Panc1 (cell line): ENCODE measurements at places on chromosomes 13 and 19. TPM values are rescaled to one million over a fixed set of nuclear protein-coding genes. Genes with fewer than 3 reads are reported as not detected.

The ZNF492 gene
- not detected for total RNA-seq

The MISP3 gene
- total RNA-seq = 1.5 TPM

The AXL gene
- total RNA-seq = 128 TPM

The LRP3 gene
- 28.6 TPM for total RNA-seq

The TFPT gene
- 45.4 TPM for total RNA-seq

The ZNF649 gene
- total RNA-seq = 4.3 TPM

The ASPDH gene
- not detected for total RNA-seq

The TMC4 gene
- 5.1 TPM for total RNA-seq

The YJU2 gene
- total RNA-seq = 15.9 TPM

The IL17D gene
- total RNA-seq = 0.46 TPM

The ZNF776 gene
- 19.5 TPM for total RNA-seq

The CTXN1 gene
- total RNA-seq = 89.4 TPM

The PSG3 gene
- not detected for total RNA-seq

The PSG2 gene
- total RNA-seq = not detected

The ZNF699 gene
- total RNA-seq = 7.3 TPM

The SLC25A15 gene
- total RNA-seq = 16.4 TPM
